ENCODE measurements at places on chromosomes 5 and 9.

DNA sequence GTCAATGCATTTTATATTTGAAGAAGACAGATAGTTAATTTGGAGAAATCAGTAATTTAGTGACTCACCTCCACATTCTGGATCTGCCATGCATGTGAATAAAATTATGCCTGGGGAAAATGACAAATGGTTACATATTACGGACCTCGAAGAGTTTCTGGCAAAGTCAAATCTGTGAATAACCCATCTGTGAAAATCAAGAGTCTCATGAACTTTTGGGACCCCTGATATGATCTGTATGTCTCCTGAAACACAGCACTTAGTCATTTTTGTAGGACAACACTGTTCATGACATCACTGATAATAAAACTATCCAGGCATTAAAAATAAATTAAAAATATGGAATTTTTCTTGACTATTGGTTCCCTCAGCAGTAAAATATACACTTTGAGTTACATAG, 584.5 kb downstream of the TLE4 start:
- no peak for DNase-seq

GRCh38 chr5:15526413-15526812, 26.4 kb downstream of the FBXL7 start:
- DNase-seq = no peak

GRCh38 chr9:98529841-98530240, 178.9 kb downstream of the GABBR2 start:
- no peak for DNase-seq

DNA sequence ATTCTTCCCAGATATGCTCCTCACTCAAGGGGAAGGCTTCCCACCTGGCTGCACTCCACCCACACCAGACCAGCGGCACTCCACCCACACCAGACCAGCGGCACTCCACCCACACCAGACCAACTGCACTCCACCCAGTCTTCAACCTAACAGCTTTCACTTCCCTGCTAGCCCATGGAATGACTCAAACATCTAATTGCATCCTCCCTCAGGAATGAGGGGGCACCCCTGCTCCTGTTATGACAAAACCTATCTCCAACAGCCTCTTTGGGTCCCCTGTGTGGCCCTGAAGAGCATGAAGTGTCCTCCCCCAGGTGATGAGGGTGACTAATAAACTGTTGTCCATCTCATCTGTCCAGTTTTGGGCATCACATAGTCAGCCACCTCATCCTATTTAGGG, 556.6 kb upstream of the TUSC1 start:
- no peak for DNase-seq

GRCh38 chr5:150627731-150628545, 12.5 kb upstream of the SYNPO start:
- no peak for DNase-seq

DNA sequence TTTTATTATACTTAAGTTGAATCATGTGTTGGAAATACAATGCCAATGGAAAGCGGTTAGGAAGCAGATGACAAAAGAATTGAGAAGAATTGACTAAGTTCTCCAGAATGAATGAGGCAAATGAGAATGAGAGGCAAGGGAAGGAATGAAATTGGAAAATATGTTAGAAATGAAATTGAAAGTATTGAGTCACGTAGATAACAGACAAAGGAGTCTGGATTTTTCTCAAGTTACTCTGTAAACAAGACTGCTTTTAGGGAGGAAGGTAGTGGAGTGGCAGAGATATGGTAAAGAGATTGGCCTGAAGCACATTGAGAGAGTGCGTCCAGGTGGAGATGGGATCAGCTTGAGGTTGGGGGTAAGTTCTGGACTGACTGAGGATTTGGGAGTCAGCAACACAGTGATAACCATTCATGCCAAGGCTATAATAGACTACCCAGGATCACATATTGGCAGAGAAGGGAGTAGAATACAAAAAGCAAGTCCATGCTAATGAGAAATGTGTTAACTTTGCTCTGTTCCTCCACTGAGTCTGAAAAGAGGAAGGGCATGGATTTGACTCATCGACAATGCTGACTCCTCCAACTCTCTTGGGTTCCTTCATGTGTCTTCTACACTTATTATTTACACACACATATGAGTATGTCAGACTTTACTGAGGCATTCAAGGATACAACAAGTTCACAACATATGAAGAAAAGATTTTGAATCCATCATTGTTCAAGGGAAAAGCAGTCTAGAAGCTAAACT, 814.2 kb upstream of the ZNF608 start:
- no peak for DNase-seq

All from GM12891 (cell line).